Stimulated activated CD4-positive, alpha-beta T cell treated with anti-CD3 and anti-CD28 coated beads, Interleukin-2, amount 100 ng/mL, for 24 hours (primary cell): ENCODE measurements at places on chromosomes 1 and 21.

- DNase-seq: no peak
Measured at GRCh38 chr1:10714337-10715114, 81.9 kb downstream of the CASZ1 start.

DNA sequence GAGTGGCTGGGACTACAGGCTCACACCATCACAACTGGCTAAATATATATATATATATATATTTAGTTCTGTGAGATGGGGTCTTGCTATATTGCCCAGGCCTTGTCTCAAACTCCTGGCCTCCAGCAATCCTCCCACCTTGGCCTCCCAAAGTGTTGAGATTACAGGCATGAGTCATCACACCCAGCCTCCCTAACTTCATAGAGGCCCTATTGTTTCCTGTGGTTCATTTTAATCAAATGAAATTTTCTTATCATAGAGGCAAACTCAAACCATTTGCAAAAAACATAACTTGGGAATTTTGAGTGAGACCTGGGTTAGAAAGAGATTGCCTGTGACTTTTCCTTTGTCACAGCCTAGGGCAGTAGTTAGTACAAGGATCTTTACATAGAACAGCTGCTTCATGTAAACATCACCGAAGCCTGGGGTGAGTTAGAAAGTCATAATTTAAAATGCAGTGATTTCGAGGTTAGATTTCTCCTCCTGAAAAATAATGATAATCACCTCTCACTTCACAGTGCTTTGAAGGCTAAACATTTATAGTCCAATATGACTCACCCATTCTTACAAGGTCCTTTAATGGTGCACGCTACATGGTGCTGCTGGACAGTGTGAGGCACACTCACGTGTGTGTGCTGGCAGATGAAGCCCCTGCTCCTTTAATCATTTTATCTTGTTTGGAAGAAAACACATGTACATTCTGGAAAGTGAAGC is 188.9 kb downstream of the RHOU start:
- DNase-seq: no peak

- DNase-seq: no peak
Measured at GRCh38 chr1:61506944-61507500, 217.9 kb downstream of the TM2D1 start.

GRCh38 chr1:66778266-66778665 is 22.8 kb downstream of the INSL5 start:
- DNase-seq: no peak

- DNase-seq: no peak
Measured at GRCh38 chr1:67668660-67669059, 16.3 kb upstream of the GADD45A start.

GRCh38 chr1:180917306-180918065 is 4.8 kb downstream of the KIAA1614 start:
- no peak for DNase-seq

DNA sequence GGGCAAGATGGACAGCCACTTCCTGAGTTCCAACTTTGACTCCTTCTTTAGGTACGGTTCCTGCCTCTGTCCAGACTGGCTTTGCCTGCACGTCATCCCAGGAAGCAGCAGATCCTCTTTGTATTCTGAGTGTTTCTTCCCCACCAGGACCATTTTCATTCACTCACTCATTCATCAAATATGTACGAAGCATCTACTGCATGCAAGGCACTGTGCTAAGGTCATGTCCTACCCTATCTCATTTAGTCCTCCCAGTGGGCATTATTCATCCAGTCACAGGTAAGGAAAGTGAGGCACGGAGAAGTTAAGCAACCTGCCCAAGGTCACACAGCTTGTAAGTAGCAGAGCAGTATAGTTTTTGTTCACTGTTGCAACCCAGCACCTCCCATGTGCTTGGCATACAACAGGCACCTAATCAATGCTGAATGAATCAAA is 13.9 kb downstream of the CRYBG2 start:
- DNase-seq: no peak

DNA sequence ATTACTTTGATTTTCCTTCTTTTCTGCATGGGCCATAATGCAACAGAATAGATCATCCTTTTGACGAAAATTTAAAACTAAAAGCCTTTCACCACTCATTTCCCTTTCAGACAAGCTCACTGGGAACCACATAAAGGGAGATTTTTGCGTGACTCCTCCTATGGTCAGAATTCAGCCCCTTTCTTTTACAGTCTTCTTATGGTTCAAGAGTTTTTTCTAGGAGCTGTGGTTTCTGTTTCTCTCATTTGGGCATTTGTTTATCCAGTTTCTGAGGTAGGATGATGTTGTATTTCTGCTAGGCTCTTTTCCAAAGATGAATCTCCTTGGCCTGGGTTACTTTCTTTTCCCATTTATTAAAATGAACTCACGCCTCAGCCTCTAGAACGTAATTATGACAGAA is 16.9 kb downstream of the RGS1 start:
- DNase-seq: no peak

DNA sequence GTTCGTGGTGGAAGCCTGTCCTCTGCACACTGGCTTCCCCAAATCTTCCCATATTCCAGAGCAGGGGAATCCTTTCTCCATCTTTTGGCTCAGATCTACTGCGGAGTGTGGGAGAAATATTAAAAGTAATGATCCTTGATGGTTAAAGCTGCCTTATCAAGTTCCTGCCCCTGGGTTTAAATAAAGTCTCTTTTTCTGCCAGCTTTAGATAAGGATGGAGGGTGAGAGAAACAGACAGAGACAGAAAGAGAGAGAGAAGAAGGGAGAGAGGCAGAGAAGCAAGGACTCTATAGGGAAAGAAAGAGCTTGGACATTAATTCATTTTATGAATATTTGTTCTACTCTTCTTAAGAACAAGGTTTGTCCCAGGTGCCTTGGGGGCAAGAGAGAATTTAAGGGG is 98.0 kb downstream of the KCNJ15 start:
- DNase-seq: no peak

- DNase-seq: no peak
Measured at GRCh38 chr1:231160895-231161666, 777 bp upstream of the TRIM67 start.

GRCh38 chr1:10048601-10049000 is 15.8 kb downstream of the UBE4B start:
- no peak for DNase-seq

DNA sequence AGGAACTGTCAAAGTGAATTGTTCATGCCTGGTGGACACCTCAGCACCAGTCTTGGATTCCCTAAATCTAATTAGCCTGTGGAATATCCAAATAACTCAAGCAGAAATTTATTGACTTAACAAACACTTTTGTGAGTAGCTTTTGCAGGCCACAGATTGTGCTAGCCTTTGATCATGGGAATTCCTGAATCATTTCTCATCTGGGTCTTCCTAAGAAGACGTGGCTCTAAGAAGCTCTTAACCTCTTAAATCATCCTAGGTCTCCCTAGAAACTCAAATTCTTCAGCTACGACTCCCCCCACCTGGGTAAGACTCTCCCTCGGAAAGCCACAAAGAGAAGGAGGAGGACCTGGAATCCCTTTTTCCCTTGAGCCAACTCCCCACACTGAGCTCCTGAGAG is 53.8 kb upstream of the PSEN2 start:
- no peak for DNase-seq

DNA sequence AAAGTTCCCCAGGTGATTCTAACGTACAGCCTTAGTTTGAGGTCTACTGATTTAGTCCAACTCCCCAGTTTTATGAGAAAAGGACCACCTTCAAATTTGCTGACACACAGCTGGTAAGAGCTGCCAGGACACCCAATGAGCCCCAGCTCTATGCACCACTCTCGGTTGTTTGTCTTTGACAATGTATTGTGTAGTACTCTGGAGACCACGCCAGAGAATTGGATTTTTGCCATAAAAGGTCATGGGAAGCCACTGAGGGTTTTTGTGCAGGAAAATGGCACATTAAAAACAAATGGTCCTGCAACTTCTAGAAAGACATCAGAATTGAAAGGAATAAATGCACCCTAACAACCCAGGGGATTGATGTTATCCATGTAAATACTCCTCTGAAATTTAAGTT is 7.1 kb upstream of the IER5 start:
- no peak for DNase-seq

GRCh38 chr1:15758343-15758931 is at the start of gene FBLIM1:
FBLIM1 (plus strand) TSS chr1:15758795; CDS start chr1:15764984, 6,189 bp downstream.
- DNase-seq: no peak
